ENCODE measurements at places on chromosomes 6 and 20.

DNA sequence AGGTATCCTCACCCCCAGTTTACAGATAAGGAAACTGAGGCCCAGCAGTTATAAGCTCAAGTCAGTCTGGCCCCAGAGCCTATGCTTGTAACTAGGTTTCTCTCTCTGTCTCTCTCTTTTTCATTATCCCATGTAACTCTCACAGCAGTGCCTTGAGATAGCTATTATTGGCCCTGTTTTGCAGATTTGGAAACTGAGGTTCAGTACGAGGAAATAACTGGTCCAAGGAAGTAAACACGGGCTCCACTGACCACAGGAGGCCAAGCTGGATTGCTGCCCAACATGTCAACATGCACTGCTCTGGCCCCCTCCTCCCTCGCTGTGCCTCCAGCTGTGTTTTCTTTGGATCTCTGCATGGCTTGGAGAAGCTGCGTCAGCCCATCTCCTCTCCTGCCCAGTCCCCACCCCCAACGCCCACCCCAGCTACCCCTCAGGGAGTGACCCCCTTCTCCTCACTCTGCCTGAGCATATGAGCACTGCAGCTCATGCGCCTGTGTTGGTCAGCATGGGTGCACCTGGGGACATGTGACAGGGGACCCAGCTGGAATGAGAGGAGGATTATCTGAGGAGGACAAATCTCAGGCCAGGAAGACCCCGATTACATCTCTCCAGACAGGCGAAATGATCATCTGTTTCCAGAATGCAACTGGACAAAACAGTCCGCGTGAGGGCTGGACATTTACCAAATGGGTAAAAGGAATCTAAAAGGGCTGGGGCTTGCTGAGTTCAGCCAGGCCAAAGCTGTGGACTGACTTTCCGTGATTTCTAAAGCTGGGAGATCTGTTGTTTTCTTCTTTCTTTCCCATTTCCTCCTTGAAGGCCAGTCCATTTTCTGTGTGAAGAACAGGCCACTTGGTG lies 7.8 kb upstream of the PLTP start:
- H3K4me3 ChIP-seq: no peak overlapping the region
- no peaks in the 10 kb centered on the region for H3K27me3 ChIP-seq
- peak overlapping the region; percentile 52 for H3K27ac ChIP-seq
- DNase-seq: peak; percentile 85

GRCh38 chr6:166908811-166909210 lies 47.5 kb downstream of the RNASET2 start:
- H3K36me3 ChIP-seq: no peaks in the 10 kb centered on the region
- H3K4me3 ChIP-seq: no peak overlapping the region
- no peaks in the 10 kb centered on the region for H3K27me3 ChIP-seq
- no peak for DNase-seq
- H3K4me1 ChIP-seq: peaks cover 4% of the 10 kb centered on the region
- no peak overlapping the region for H3K27ac ChIP-seq

DNA sequence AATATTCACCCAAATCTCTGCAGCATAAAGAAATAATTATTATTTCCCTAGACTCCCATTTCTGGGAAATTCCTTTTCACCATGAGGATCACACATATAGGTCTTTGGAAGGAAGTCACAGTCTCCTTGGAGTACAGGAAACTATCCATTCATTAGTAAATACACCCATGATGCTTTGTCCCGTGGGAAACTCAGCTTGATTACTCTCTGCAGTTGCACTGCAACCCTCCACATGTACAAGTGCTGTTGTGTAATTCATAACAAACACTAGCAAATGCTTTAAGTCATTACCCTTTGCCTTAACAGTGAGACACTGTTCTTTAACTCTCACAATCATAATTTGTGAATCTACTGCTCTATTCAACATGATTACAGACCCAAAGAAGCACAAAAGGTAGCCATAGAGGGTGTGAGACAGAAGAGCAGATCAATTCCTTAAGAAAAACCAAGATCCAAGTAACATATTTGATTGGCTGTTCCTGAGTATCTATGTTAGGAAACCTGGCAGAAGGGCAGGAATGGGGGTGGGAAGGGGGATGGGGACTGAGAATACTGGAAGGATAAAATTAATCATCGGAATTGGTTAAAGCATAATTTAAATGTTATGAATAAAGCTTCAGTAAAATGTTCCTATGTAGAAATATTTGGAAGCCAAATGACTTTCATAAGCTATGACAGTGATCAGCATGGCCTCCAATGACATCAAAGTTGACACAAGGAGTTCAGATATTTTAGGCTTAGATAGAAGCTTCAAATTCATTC lies 268.0 kb downstream of the HACE1 start:
- H3K4me3 ChIP-seq: no peak overlapping the region
- H3K4me1 ChIP-seq: no peaks in the 10 kb centered on the region
- H3K36me3 ChIP-seq: no peaks in the 10 kb centered on the region
- no peak overlapping the region for H3K27ac ChIP-seq

DNA sequence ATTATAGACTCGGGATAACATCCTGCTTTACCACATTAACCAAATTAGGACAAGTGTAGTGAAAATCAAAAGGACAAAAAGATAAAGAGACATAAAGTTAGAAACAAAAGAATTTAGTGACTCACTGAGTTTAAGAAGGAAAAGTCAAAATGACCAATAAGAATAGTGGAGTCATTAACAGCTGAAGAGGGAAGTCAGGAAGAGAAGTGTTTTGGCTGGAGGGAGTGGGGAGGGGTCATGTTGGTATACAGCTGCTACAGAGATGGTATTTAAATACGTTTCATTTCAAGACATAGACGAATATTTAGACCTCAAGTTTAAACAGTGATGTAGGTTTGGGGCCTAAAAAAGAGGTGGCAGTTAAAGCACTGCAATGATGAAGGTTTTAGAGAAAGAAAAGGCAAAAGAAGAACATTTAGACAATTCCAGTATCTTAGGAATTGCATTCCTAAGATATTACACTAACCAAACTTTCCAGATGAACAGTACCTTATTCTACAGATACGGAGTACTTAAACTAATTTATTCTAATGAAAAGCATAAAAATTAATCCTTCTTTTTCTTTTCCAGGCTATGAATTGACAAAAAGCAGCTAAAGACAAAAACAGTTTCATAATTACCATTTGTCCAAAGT lies 10.6 kb downstream of the FKBP5 start:
- no peaks in the 10 kb centered on the region for H3K27me3 ChIP-seq
- H3K4me3 ChIP-seq: peak overlapping the region; percentile 3
- peak overlapping the region; percentile 14 for H3K27ac ChIP-seq
- H3K4me1 ChIP-seq: peaks cover 95% of the 10 kb centered on the region
- H3K36me3 ChIP-seq: peaks cover 45% of the 10 kb centered on the region

DNA sequence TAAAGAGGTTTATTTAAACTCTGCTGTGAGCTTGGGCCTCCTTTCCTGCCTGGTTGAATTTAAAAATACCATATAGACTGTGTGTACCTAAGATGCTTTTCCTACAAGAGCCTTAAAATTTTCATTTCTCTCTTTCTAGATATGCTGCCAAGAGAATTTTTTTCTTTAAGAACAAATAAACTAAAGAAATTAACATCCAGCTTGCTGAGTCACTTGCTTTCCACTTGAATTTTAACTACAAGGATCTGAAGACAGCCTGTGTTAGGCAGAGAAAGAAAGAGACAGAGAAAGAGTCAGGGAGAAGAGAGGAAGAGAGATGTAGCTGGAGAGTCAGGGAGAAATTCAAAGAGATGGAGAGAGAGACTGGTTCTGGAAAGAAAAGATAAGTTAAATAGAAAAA lies 18.3 kb upstream of the SNAP25 start:
- no peaks in the 10 kb centered on the region for H3K27me3 ChIP-seq
- no peak for DNase-seq
- no peak overlapping the region for H3K4me3 ChIP-seq
- H3K27ac ChIP-seq: no peak overlapping the region
- H3K36me3 ChIP-seq: no peaks in the 10 kb centered on the region

All from stomach (tissue), 19 donors.